ENCODE measurements at places on chromosomes 4 and X.
A peak's percentile ranks its signal among the peaks of the same experiment; 100 is the strongest.

- H3K4me1 ChIP-seq, result no peaks in the 10 kb centered on the region
- no peaks in the 10 kb centered on the region for H3K27me3 ChIP-seq
- no peak overlapping the region for H3K27ac ChIP-seq
- no peaks in the 10 kb centered on the region for H3K36me3 ChIP-seq
- no peak for DNase-seq
These were observed 1078.6 kb downstream of the FAM133A start for GRCh38 chrX:94752434-94753169.

GRCh38 chr4:96776920-96777527 lies 937.1 kb downstream of the PDHA2 start:
- H3K4me1 ChIP-seq, result no peaks in the 10 kb centered on the region
- H3K36me3 ChIP-seq, result no peaks in the 10 kb centered on the region
- H3K27ac ChIP-seq, result no peak overlapping the region
- H3K4me3 ChIP-seq, result no peak overlapping the region
- no peaks in the 10 kb centered on the region for H3K27me3 ChIP-seq

DNA sequence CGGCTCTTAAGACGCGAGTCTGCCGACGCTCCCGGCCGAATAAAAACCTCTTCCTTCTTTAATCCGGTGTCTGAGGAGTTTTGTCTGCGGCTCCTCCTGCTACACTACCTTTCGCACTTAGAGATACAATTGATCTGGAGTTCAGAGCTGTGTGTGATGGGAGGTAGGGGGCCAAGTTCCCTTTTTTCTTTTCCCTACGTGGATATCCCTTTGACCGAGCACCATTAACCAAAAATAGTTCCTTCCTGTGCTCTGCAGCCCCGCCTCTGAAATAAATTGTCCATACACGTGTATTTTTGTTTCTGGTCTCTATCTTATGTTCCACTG lies 555 bp upstream of the PGM2 start:
- DNase-seq, result no peak
- H3K4me3 ChIP-seq, result peak overlapping the region; percentile 93
- H3K36me3 ChIP-seq, result peaks cover 8% of the 10 kb centered on the region

DNA sequence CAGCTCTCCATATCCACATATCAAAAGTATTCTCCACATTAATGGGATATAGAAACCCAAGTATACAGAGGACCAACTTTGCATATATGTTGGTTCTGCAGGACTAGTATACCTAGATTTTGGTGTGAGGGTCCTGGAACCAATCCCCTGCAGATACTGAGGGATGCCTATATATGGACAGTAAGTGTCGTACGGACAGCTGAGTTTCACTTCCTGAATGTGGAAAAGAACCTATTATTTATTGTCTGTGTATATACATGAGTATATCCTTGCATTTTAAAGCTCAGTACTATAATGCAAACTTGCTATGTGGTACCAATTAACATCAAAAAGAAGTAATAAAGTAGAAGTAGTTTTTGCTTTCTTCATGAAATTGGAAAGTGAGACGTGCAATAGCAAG lies 101.9 kb downstream of the FBXW7 start:
- no peak overlapping the region for H3K4me3 ChIP-seq
- H3K27ac ChIP-seq, result no peak overlapping the region
- no peaks in the 10 kb centered on the region for H3K36me3 ChIP-seq
- no peaks in the 10 kb centered on the region for H3K27me3 ChIP-seq

GRCh38 chr4:90080116-90080515 lies 47.1 kb upstream of the CCSER1 start:
- no peak overlapping the region for H3K4me3 ChIP-seq
- no peaks in the 10 kb centered on the region for H3K36me3 ChIP-seq
- no peak overlapping the region for H3K27ac ChIP-seq
- no peak for DNase-seq

DNA sequence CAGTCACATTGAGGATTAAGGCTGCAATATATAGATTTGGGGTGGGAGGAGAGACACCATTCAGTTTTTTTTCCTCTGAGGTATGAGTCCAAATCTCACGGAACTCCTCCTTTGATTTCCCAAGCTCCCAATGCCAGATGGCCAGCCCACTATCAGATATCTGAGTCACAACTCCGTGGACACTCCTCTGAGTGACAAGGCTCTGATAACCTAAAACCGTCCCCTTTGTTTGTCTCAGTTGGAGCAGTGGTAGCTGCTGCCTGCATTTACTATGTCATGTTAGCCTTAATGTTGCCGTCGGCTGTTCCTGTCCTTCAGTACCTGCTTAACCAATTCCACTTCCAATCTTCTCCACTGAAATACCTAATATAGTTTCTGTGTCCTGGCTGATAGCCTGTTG lies 107.3 kb downstream of the DTHD1 start:
- H3K36me3 ChIP-seq, result no peaks in the 10 kb centered on the region
- no peak overlapping the region for H3K4me3 ChIP-seq
- DNase-seq, result no peak
- H3K27me3 ChIP-seq, result no peaks in the 10 kb centered on the region
- H3K27ac ChIP-seq, result no peak overlapping the region
- H3K4me1 ChIP-seq, result no peaks in the 10 kb centered on the region

GRCh38 chr4:6104541-6105130 lies 86.4 kb upstream of the C4orf50 start:
- H3K4me1 ChIP-seq, result no peaks in the 10 kb centered on the region
- H3K36me3 ChIP-seq, result no peaks in the 10 kb centered on the region
- no peak overlapping the region for H3K27ac ChIP-seq
- DNase-seq, result no peak
- H3K4me3 ChIP-seq, result no peak overlapping the region

DNA sequence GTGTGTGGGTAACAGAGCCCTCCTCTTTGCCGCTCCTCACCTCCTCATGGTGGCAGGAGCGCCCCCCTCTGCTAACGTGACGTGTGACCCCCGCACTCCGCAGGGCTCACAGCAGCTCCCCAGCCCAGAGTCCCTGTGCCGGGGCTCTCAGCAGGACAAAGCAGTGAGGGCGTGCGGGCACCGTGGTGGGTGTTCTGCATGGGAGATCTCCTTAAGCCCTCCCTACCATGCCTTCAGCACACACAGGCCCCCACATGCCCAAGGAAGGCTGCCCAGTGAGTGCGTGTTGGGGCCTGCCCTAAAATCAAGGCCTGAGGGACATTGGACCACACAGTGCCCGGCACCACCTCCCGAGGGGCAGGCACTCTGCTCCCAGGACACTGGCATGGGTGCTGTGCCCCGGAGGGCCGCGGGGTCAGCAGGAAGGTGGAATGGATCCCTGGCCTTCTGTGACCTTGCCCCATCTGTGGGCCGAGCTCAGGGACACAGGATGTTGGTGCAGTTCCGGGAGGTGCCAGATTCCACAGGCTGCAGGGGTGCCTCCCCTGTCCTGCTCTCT lies 10.1 kb downstream of the PSAPL1 start:
- H3K27me3 ChIP-seq, result peaks cover 2% of the 10 kb centered on the region
- peak; percentile 23 for DNase-seq
- no peak overlapping the region for H3K27ac ChIP-seq
- H3K4me3 ChIP-seq, result no peak overlapping the region

DNA sequence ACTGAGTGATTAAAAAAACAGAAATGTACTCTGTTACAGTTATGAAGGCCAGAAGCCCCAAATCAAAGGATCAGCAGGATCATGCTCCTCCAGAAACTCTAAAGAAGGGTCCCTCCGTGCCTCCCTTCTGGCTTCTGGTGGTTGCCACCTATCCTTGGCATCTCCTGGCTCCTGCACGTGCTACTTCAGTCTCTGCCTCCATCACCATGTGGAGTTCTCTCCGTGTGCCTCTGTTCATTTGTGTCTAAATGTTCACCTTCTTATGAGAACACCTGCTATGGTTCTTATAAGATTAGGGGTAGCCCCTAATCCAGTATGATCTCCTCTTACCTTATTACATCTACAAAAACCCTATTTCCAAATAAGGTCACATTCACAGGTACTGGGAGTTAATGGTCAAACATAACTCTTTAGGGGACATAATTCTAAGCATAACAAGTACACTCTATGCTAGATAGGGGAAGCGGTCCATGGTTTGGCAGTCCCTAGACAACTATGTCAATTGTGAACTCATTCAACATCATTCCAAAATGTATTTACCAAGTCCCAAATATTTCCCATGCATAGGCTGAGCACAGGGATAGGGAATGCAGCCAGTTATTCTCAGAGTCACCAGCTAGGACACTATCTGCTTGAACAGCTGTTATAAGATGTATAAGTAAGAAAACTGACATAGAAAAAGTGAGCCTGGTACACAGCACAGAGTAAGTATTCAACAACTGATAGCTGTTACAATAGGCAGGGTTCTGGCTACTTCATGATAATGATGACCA lies 295.5 kb upstream of the BOD1L1 start:
- H3K27me3 ChIP-seq, result no peaks in the 10 kb centered on the region
- no peak overlapping the region for H3K4me3 ChIP-seq
- H3K36me3 ChIP-seq, result no peaks in the 10 kb centered on the region
- no peaks in the 10 kb centered on the region for H3K4me1 ChIP-seq
- H3K27ac ChIP-seq, result no peak overlapping the region

- H3K4me1 ChIP-seq, result peaks cover 22% of the 10 kb centered on the region
- DNase-seq, result no peak
- H3K4me3 ChIP-seq, result no peak overlapping the region
These were observed 1.6 kb upstream of the SH3RF1 start for GRCh38 chr4:169272265-169272886.

GRCh38 chr4:8182858-8183725 lies 16.0 kb upstream of the SH3TC1 start:
- no peaks in the 10 kb centered on the region for H3K36me3 ChIP-seq
- H3K4me3 ChIP-seq, result no peak overlapping the region
- peaks cover 26% of the 10 kb centered on the region for H3K4me1 ChIP-seq
- no peak overlapping the region for H3K27ac ChIP-seq

GRCh38 chrX:153029875-153030274 lies 26.4 kb upstream of the PNMA3 start:
- no peak overlapping the region for H3K27ac ChIP-seq
- H3K36me3 ChIP-seq, result no peaks in the 10 kb centered on the region
- no peaks in the 10 kb centered on the region for H3K27me3 ChIP-seq

- H3K4me1 ChIP-seq, result no peaks in the 10 kb centered on the region
- H3K27ac ChIP-seq, result no peak overlapping the region
- H3K36me3 ChIP-seq, result no peaks in the 10 kb centered on the region
- H3K4me3 ChIP-seq, result no peak overlapping the region
- no peak for DNase-seq
These were observed 9.6 kb upstream of the PGRMC1 start for GRCh38 chrX:119226446-119226845.

GRCh38 chrX:40394302-40394701 lies 186.5 kb upstream of the ATP6AP2 start:
- no peaks in the 10 kb centered on the region for H3K4me1 ChIP-seq
- H3K27me3 ChIP-seq, result no peaks in the 10 kb centered on the region
- no peak overlapping the region for H3K27ac ChIP-seq
- no peak overlapping the region for H3K4me3 ChIP-seq
- H3K36me3 ChIP-seq, result no peaks in the 10 kb centered on the region

- H3K4me3 ChIP-seq, result no peak overlapping the region
- H3K36me3 ChIP-seq, result no peaks in the 10 kb centered on the region
- no peaks in the 10 kb centered on the region for H3K27me3 ChIP-seq
- no peaks in the 10 kb centered on the region for H3K4me1 ChIP-seq
These were observed 487.6 kb downstream of the GRXCR1 start for GRCh38 chr4:43380093-43380492.

- no peaks in the 10 kb centered on the region for H3K4me1 ChIP-seq
- no peaks in the 10 kb centered on the region for H3K36me3 ChIP-seq
- no peak overlapping the region for H3K27ac ChIP-seq
- DNase-seq, result no peak
- H3K27me3 ChIP-seq, result no peaks in the 10 kb centered on the region
These were observed 101.8 kb downstream of the SH3KBP1 start for GRCh38 chrX:19785647-19786046.

DNA sequence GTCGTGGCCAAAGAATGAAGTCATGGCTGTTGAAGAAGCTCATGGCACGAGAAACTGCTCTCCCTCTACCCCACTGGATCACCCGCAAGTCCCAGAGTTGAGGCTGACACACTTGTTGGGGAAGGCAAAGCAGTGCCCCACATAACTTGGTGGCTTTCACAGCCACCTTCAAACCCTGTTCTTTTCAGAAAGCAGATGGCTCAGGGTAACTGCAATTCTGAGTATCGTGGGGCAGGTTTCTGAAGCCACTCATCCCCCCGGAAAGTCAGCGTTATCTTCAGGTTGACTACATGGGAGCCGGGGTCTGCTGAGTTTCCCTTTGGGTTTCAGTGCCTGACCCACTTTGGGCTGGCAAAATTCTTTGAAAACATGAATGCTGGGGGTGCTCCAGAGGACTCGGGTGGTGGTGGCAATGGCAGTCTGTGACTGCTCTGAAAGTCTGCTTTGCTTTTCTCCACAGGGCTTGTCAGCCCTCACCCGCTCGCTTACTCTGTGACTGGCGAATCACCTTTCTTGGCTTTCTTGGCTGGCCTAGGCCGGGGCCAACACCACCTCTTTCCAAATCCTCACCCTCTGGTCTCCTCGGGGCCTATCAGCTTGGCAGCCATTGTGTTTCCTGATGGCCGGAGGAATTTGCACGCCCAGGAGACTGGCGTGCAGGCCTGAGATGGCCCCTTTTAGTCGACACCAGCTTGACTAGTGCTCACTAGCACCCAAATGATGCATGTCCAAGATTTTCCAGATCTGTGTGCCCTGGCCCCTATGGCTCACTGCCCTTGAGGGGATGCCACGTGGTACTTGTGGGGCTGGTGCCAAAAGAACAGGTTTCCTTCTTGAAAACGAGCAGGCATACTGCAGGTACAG lies 7.3 kb downstream of the PPP1R3F start:
- peak overlapping the region; percentile 3 for H3K27ac ChIP-seq
- DNase-seq, result no peak
- H3K36me3 ChIP-seq, result no peaks in the 10 kb centered on the region
- no peaks in the 10 kb centered on the region for H3K4me1 ChIP-seq
- H3K27me3 ChIP-seq, result no peaks in the 10 kb centered on the region

GRCh38 chrX:36534900-36535299 lies 473.3 kb upstream of the FAM47C start:
- no peaks in the 10 kb centered on the region for H3K27me3 ChIP-seq
- H3K4me1 ChIP-seq, result no peaks in the 10 kb centered on the region
- DNase-seq, result no peak
- no peak overlapping the region for H3K27ac ChIP-seq
- no peak overlapping the region for H3K4me3 ChIP-seq
- no peaks in the 10 kb centered on the region for H3K36me3 ChIP-seq

DNA sequence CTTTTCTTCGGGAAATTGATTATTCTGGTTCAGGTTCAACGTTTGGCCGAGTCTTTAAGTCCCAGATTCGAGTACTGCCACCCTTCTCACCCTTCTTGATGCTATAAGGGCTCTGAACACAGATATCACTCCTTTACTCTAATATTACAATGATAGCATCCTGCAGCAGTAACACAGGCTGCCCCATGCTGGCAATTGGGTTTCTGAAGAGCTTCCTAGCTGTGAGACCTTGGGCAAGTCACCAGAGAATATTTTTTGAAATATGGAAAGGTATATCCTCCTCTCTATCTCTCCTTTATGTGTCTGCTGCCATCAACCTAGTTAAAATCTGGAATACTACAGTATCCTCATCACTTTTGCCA lies 297 bp upstream of the MTMR8 start:
- no peak overlapping the region for H3K27ac ChIP-seq
- no peaks in the 10 kb centered on the region for H3K36me3 ChIP-seq
- H3K4me3 ChIP-seq, result peak overlapping the region; percentile 64
- no peaks in the 10 kb centered on the region for H3K4me1 ChIP-seq
- DNase-seq, result no peak
- peaks cover 18% of the 10 kb centered on the region for H3K27me3 ChIP-seq
